Endothelial cell (in vitro differentiated cells): ENCODE measurements at places on chromosomes 11 and 22. TPM values are rescaled to one million over a fixed set of nuclear protein-coding genes. Genes with fewer than 3 reads are reported as not detected.

DNA sequence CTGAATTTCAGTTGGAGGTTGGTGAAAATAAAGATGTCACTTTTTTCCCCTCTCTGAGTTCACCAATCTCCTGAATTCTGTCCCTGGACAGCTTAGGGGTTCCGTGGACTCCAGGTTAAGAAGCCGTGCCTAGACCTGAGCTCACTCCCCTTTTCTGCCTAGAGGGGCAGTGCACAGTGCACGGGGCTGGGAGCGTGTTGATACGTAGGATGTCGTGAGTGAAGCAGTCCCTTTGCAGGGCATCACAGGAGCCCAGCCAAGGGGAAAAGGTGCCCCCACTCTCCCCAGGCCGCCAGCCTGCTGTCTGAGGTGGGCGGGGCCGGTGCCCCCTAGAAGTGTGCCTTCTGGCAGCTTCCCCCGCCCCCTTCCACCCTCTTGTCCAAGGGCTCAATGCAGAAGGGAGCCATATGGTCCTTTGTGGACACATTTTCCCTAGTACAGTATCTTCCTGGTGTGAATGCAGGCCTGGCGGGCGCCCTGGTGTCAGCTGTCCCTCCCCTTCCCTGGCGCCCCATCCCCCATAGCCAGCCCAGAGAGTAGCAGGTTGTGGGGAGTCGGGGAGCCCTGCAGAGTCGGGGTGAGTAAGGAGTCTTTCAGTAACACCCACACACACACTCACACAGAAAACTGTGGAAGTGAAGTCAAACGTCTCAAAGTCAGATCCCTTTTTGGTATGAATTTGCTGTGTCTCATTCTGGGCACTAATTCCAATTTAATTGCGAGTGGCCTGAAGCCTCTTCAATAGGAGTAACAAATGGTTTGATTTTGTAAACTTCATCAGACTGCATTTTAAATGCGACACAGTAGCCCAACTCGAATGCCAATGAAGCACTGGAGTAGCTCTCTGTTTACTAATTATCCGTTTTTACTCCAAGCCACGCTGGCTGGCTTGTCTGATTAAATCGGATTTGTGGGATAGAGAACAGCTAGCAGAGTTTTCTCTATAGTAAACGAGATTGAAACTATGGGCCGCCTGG, 67.5 kb upstream of the NNMT start:
- H3K36me3 ChIP-seq, result no peaks in the 10 kb centered on the region
- no peak overlapping the region for H3K27ac ChIP-seq
- peaks cover 1% of the 10 kb centered on the region for H3K27me3 ChIP-seq
- H3K4me1 ChIP-seq, result no peaks in the 10 kb centered on the region

- H3K4me3 ChIP-seq, result no peak overlapping the region
- no peak for DNase-seq
- H3K27me3 ChIP-seq, result peaks cover 18% of the 10 kb centered on the region
- H3K27ac ChIP-seq, result no peak overlapping the region
- H3K36me3 ChIP-seq, result peaks cover 47% of the 10 kb centered on the region
Observed at GRCh38 chr22:36311386-36312085, 58.6 kb downstream of the APOL1 start.

DNA sequence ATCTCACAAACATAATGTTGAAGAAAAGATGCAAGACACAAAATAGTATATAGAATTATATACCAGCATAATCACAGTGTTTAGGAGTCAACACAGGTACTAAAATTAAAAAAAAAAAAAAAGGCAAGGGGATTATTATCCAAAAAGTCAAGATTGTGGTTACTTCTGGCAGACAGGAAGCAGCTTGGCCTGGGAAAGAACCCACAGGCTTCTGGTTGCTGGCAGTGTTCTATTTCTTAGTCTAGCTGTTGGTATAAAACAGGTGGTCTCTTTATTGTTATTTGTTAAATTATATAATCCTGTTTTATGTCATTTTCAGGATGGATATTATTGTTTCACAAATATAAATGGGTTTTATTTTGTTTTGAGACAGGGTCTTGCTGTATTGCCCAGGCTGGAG, 54.0 kb downstream of the C11orf58 start:
- peaks cover 7% of the 10 kb centered on the region for H3K27me3 ChIP-seq
- peaks cover 31% of the 10 kb centered on the region for H3K4me1 ChIP-seq
- no peak for DNase-seq
- H3K27ac ChIP-seq, result no peak overlapping the region
- no peak overlapping the region for H3K4me3 ChIP-seq
- peaks cover 7% of the 10 kb centered on the region for H3K36me3 ChIP-seq

- DNase-seq, result no peak
- H3K27ac ChIP-seq, result no peak overlapping the region
- H3K36me3 ChIP-seq, result no peaks in the 10 kb centered on the region
- no peak overlapping the region for H3K4me3 ChIP-seq
- peaks cover 16% of the 10 kb centered on the region for H3K4me1 ChIP-seq
Observed at GRCh38 chr11:44690651-44691050, 36.1 kb upstream of the TSPAN18 start.

DNA sequence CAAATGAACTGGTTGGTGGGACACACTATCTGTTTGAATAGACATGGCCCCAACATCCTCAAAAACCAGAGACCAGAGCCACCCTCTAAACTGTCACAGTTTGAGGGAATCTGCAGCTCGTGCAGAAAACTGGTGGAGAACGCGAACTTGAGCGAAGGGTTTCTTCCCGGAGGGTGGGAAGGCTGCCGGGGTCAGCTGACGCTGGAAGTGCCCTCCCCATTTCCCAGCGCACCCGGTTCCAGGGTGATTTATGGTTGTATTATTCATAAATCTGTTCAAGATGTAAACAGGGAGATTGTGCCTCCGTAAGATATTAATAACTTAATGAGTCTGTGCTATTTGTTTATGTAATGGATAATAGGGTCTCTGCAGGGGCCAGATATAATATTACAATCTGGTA, 1396.7 kb downstream of the BRD1 start:
- H3K4me1 ChIP-seq, result no peaks in the 10 kb centered on the region
- H3K36me3 ChIP-seq, result peaks cover 4% of the 10 kb centered on the region
- DNase-seq, result no peak
- H3K27me3 ChIP-seq, result peaks cover 2% of the 10 kb centered on the region

DNA sequence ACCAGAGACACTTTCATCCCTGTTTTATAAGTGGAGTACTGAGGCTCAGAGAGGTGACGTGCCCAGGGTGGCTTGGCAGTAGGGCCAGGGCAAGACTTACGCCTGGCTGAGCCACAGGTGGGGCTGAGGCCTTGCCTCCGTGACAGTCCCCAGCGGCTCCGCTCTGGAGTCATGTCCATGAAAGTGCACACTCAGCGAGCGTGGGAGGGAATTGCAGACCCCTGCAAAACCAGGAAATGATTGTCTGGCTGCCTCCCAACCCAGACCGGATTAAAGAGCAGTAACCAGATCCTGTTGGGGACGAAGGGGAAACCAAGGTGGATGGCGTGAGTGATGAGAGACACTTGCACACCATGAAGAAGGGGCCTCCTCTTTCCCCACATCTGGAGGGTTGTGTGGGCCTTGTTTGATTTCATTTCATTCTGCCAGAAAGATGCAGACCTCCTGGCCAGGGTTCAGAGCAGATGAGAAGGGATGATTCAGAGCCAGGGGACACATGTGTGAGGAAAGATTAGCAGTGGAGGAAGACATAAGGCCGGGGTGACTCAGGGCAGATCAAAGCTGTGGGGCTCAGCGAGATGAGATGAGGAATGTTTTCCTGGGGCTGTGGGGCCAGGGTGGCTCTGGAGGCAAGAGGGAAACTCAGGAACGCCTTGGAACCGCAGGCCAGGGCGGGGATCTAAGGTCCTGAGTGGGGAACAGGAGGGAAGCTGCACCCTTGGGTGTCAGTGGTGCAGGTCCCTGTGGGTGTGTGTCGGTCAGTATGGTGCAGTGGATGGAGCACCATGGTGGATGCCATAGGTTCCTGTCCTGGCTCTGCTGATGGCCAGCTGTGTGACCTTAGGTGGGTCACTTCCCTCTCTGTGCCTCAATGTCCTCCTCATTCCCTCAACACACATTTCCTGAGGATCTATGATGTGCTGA, 29.9 kb upstream of the LRRC32 start:
- no peak for DNase-seq
- peaks cover 3% of the 10 kb centered on the region for H3K36me3 ChIP-seq
- H3K27ac ChIP-seq, result no peak overlapping the region
- peaks cover 11% of the 10 kb centered on the region for H3K27me3 ChIP-seq

- no peak for DNase-seq
- peaks cover 45% of the 10 kb centered on the region for H3K36me3 ChIP-seq
- H3K4me1 ChIP-seq, result no peaks in the 10 kb centered on the region
- peaks cover 2% of the 10 kb centered on the region for H3K27me3 ChIP-seq
Observed at GRCh38 chr22:39220890-39221850, 23.6 kb downstream of the PDGFB start.

GRCh38 chr22:19181786-19182471, 3.4 kb upstream of the SLC25A1 start:
- no peak overlapping the region for H3K27ac ChIP-seq
- H3K36me3 ChIP-seq, result peaks cover 3% of the 10 kb centered on the region
- no peak for DNase-seq

DNA sequence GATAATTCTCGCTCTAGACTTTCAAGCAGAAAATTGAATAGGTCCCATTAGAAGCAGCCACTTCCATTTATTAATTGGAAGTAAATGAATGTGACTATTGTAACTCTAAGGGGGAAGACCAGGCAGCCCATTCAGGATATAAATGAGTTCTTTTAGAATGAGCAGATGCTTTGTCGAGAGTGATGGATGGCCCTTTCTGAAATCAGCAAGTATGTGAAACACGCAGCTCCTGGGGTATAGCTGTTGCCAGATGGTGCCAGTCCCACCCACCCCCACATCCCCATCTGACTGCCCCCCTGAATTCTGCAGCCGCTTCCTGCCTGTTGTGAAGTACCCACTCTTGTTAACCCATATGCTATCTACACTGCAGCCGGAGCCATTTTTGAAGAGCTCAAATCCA, 3.7 kb downstream of the SLC15A3 start:
- no peak overlapping the region for H3K4me3 ChIP-seq
- no peak overlapping the region for H3K27ac ChIP-seq
- H3K36me3 ChIP-seq, result no peaks in the 10 kb centered on the region
- no peak for DNase-seq
- H3K27me3 ChIP-seq, result peaks cover 15% of the 10 kb centered on the region

DNA sequence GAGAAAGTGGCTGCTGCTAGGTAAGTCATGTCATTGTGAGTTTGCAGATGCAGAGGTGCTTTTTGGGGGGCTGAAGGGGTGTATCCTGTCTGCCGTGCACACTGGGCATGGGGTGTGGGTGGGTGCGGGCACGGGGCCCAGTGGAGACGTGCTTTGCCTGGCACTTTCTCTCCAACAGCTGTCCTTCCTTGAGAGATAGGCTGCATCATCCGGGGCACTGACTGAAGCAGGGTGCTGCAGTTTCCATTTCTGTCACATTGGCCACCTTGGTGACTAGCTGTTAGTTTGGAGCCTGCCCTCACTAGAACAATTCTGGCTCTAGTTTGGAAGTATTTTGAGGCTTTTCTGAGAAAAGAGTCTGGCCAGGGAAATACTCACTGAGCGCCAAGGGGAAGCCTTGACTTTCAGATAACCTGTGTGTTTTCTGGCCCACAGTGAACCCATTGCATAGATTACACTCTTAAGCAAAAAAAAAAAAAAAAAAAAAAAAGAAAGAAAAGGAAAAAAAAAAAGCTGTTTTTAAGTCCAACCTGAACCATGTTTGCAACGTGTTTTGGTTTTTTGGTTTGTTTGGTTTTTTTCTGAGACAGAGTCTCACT, 219.2 kb downstream of the NAV2 start:
- peaks cover 3% of the 10 kb centered on the region for H3K4me1 ChIP-seq
- H3K27me3 ChIP-seq, result no peaks in the 10 kb centered on the region
- H3K4me3 ChIP-seq, result no peak overlapping the region
- no peak overlapping the region for H3K27ac ChIP-seq

DNA sequence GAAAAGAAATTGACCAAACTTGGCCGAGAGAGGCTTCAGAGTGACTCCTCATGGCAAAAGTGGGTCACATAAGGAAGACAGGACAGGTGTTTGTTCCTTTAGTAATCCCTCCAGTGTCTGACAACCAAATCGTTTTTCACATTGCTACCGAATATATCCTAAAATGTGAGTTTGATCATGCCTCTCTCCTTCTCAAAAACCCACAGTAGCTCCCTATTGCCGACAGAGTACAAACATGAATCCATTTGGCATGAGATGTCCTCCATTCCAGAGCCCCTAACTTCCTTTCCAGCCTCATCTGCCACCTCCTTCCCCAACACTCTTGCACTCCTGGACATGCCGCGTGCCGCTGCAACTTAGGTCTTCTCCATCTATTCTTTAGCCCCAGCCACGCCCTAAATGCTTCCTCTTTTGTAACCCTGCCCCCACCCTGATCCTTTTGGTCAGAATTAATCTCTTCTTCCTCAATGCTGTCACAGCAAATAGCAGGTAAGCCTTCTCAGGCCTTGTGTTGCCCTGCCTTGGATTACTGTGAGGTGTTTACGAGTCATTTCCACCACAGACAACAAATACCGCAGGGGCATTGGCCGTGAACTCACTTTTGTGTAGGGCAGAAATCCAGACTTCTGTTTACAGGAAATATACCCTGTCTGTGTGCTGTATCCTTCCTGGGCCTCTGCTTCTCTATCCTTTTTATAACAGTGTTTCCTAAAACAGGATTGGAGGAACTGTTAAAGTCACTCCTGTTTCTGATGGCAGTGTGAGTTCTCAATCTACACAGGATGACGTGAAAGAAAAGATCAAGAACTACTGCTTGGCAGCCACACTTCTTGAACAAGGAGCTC, 66.0 kb upstream of the FTH1 start:
- no peak overlapping the region for H3K4me3 ChIP-seq
- DNase-seq, result no peak
- no peaks in the 10 kb centered on the region for H3K27me3 ChIP-seq
- H3K36me3 ChIP-seq, result peaks cover 6% of the 10 kb centered on the region
- H3K4me1 ChIP-seq, result peaks cover 11% of the 10 kb centered on the region
- H3K27ac ChIP-seq, result no peak overlapping the region

GRCh38 chr11:79547256-79547655, 106.4 kb upstream of the TENM4 start:
- H3K4me1 ChIP-seq, result no peaks in the 10 kb centered on the region
- no peak overlapping the region for H3K4me3 ChIP-seq
- H3K27me3 ChIP-seq, result no peaks in the 10 kb centered on the region
- no peaks in the 10 kb centered on the region for H3K36me3 ChIP-seq
- DNase-seq, result no peak
- H3K27ac ChIP-seq, result no peak overlapping the region

- no peak for DNase-seq
- H3K27me3 ChIP-seq, result no peaks in the 10 kb centered on the region
- peaks cover 16% of the 10 kb centered on the region for H3K4me1 ChIP-seq
- H3K36me3 ChIP-seq, result no peaks in the 10 kb centered on the region
Observed at GRCh38 chr11:103904324-103904667, 132.1 kb upstream of the DDI1 start.

The GAL3ST1 gene
- total RNA-seq, result 3.0 TPM

The IGSF9B gene
- 6.6 TPM for total RNA-seq

The CDKN1C gene
- total RNA-seq, result 25.3 TPM

The SHANK3 gene
- 223 TPM for total RNA-seq

The OVOL1 gene
- total RNA-seq, result not detected
